Ureter (tissue), 1 donor: ENCODE measurements at places on chromosomes 1 and 21. TPM values are rescaled to one million over a fixed set of nuclear protein-coding genes. Genes with fewer than 3 reads are reported as not detected.

The C8B gene
- not detected for total RNA-seq

The PRELP gene
- 128 TPM for total RNA-seq

GRCh38 chr21:38254970-38255369 lies 1.8 kb upstream of the KCNJ15 start:
- DNase-seq, result peak; percentile 62

The AGL gene
- total RNA-seq, result 26.4 TPM

The EDARADD gene
- total RNA-seq, result 50.4 TPM

GRCh38 chr1:16334655-16335340 lies 17.5 kb downstream of the FBXO42 start:
- DNase-seq, result no peak

DNA sequence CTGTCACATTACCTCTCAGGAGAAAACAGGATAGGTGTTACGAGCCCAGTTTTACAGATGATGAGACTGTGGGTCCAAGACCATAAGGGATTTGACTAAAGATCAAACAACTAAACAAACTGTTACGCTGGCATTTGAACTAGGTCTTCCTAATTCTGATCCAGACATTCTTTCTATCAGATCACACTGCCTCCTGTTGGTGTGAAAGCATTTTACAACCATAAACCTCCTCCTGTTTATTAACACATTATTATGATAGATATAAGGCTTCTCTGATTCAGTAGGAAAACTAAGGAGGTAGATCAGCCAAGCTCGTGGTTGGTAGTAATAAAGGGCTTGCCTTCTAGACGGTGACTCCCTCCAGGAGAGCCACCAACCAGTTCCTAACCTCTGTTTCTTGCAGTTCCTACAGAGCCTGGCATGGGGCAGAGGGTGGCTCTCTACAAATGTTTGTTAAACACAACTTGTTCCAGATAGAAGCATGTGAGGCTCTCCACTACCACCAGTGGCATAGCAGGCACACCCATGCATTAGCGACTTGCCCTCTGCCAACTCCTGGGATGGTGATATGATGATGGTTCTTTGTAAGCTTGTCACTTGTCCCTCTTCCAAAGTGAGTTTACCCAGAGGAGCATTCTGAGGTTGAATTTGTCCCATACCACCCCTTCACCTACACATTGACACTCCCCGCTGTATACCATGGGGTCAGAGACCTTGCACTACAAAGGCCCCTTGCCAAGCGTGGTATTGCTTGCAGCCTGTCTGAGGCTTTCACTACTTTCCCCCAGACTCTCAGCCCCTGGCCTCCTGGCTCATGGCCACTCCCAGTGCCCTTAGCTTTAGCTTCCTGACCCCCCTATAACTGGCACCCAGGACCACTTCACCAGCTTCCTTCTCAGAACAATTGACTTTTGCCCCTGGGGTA lies 96.4 kb upstream of the HOOK1 start:
- DNase-seq, result no peak
